ENCODE measurements at places on chromosomes 11 and 22.

- no peak for DNase-seq
These were observed 49.8 kb downstream of the MICAL2 start for GRCh38 chr11:12160231-12160630.

DNA sequence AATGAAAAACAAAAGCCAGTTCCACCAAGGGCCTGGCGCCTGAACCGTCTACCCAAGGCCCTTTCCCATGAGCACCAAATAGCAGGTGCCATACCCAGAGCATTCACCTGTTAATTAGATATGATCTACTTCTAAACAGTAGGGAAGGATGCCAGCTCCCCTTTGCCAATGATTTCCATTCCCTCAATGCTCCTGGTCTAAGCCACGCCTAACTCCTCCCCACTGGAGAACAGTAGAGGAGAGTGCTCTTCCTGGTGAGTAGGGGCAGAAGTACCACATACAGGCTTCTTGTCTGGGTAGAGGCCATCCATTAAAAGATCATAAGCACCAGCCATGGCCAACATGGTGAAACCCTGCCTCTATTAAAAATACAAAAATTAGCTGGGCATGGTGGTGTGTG, 40.7 kb downstream of the PACSIN2 start:
- no peak for DNase-seq

- DNase-seq, result no peak
These were observed 80.1 kb downstream of the C2CD3 start for GRCh38 chr11:74090701-74091100.

GRCh38 chr11:57143459-57143858, 38.3 kb upstream of the LRRC55 start:
- DNase-seq, result no peak

GRCh38 chr11:1796413-1797011, 32.8 kb upstream of the CTSD start:
- no peak for DNase-seq

DNA sequence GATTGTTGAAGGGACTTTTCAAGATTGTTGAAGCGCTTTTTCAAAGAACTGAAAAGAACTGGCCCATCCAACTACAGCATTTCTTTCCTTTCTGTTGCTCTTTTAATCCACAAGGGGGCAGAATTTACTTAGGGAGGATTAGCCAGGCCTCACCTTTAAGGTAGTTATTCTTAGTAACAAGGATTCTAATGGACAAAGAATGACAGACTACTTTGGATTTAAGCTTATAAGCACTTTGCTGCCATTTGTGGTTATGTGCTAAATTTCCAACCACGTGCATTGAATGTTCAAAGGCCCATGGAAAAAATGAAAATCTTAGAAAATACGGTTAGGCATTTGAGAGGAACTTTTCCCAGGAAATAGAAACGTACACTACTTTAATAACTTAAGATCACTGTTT, 49.5 kb upstream of the HSPA8 start:
- DNase-seq, result no peak

- no peak for DNase-seq
These were observed 13.3 kb upstream of the TNNT3 start for GRCh38 chr11:1906181-1906580.

- no peak for DNase-seq
These were observed 174.4 kb downstream of the SWAP70 start for GRCh38 chr11:9838229-9838628.

DNA sequence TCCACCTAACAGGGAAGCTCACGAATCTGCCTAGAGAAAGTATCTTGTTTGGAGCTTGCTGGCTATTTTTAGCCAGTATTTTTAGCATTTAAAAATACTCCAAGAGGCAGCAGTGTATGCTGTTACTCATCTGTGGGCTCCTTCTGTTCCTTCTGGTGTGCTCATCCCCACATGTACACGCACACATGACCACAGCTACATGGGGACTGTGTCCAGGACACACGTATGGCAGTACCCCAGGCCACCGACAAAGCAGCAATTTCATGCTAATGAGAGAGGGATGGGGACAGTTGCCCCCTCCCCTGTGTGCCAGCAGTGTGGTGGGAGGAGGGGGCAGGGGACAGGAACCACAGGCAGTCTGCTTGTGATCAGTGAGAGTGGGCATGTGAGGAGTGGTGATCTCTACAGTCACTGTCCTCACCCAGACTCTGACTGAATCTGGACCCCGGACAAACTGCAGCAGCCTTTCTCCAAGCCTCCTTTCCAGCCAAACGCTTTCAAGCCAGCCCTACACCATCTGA, 16.4 kb downstream of the USP2 start:
- DNase-seq, result no peak

GRCh38 chr11:8382436-8383053, 118.9 kb upstream of the LMO1 start:
- DNase-seq, result no peak

- no peak for DNase-seq
These were observed 19.5 kb downstream of the PANX1 start for GRCh38 chr11:94148189-94148588.

- DNase-seq, result no peak
These were observed 506.1 kb downstream of the MIAT start for GRCh38 chr22:27163162-27164137.

DNA sequence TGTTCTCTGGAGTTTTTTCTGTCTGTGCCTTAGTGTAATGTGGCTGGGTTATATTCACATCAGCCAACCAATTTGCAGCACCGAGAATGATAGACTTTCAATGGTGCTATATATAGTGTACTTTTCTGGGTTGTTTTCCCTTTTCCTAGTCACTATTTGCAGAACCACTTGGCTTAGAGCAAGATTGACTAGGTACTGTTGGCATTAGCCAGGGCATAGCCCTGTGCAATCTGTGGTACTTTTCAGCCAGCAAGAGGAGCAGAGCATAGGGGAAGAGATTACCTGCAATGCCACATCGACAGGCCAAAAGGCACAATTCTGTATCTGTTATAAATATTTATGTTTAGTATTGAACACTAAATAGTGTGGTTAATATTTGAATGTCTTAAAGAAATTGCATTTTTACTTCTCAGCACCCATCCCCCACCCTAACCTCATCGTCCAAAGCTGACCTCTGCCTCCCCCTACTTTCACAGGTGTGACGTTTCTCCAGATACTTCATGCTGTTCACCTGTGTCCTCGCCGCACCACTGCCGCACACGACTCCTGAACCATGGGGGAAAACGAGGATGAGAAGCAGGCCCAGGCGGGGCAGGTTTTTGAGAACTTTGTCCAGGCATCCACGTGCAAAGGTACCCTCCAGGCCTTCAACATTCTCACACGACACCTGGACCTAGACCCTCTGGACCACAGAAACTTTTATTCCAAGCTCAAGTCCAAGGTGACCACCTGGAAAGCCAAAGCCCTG, 51.4 kb downstream of the MICAL2 start:
- no peak for DNase-seq

- no peak for DNase-seq
These were observed at the start of gene TAGLN for GRCh38 chr11:117199053-117199915. TAGLN (plus strand) TSS chr11:117199370; CDS start chr11:117203014, 3,644 bp downstream.

DNA sequence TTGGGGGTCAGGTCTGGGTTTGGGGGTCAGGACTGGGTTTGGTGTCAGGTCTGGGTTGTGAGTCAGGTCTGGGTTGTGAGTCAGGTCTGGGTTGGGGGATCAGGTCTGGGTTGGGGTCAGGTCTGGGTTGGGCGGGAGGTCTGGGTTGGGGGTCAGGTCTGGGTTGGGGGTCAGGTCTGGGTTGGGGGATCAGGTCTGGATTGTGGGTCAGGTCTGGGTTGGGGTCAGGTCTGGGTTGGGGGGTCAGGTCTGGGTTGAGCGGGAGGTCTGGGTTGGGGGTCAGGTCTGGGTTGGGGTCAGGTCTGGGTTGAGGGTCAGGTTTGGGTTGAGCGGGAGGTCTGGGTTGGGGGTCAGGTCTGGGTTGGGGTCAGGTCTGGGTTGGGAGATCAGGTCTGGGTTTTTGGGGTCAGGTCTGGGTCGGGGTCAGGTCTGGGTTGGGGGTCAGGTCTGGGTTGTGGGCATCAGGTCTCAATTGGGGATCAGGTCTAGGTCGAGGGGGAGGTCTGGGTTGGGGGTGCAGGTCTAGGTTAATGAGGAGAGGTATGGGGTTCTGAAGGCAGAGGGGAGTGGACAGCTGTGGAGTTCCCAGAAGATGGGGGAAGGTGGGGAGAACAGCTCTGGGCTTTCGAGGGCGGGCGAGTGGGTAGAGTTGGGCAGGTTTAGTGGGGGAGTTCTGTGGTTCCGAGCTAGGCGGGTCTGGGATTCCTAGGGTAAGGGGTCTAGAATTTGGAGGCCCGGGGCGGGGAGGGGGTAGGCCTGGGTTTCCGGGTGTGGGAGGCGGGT, 629 bp downstream of the TTLL8 start:
- no peak for DNase-seq

- DNase-seq, result no peak
These were observed 31.8 kb downstream of the TPBGL start for GRCh38 chr11:75272391-75272790.

- DNase-seq, result no peak
These were observed 339.4 kb downstream of the CADM1 start for GRCh38 chr11:115164774-115165173.

- DNase-seq, result no peak
These were observed 59.3 kb downstream of the CACNA1I start for GRCh38 chr22:39629851-39630250.

GRCh38 chr22:37183432-37184379, 4.3 kb downstream of the C1QTNF6 start:
- DNase-seq, result no peak

DNA sequence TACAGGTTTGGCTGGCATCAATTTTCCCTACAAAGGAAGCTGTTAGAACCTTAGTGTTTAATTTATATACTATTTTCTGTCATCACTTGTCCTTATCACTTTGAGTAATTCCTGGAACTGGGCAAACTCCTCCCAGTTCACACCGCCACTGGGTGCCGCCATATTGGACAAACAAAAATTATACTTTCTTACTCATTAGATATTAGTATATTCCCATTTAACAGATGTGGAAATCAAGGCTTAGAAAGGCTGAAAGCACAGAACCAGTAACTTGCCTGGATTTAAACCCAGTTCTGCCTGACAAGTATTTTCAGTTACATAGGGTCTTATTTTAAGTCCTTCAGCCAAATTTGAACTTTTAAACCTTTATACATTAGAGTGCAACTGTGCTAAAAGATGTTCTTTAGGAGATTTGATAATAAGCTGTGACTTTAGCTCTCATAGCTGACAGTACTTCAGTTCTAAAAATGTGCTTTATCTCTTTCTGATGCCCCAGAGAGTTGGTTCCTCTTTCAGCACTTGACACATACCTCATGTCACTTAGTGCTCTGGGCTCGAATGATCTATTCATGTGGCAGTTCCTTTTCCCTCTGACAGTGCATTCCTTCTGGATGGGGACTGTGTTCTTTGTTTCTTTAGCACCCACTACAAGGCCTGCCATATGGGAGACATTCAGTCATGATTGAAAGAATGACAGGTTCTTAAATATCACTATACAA, 25.4 kb downstream of the COA4 start:
- no peak for DNase-seq

- DNase-seq, result no peak
These were observed 44.2 kb upstream of the MYH9 start for GRCh38 chr22:36431977-36432376.

GRCh38 chr11:95028357-95028756, 3.3 kb downstream of the KDM4E start:
- DNase-seq, result no peak

GRCh38 chr11:32430568-32431381, 4.6 kb downstream of the WT1 start:
- DNase-seq, result no peak

GRCh38 chr22:40423310-40423688, 52.9 kb downstream of the SGSM3 start:
- DNase-seq, result no peak

DNA sequence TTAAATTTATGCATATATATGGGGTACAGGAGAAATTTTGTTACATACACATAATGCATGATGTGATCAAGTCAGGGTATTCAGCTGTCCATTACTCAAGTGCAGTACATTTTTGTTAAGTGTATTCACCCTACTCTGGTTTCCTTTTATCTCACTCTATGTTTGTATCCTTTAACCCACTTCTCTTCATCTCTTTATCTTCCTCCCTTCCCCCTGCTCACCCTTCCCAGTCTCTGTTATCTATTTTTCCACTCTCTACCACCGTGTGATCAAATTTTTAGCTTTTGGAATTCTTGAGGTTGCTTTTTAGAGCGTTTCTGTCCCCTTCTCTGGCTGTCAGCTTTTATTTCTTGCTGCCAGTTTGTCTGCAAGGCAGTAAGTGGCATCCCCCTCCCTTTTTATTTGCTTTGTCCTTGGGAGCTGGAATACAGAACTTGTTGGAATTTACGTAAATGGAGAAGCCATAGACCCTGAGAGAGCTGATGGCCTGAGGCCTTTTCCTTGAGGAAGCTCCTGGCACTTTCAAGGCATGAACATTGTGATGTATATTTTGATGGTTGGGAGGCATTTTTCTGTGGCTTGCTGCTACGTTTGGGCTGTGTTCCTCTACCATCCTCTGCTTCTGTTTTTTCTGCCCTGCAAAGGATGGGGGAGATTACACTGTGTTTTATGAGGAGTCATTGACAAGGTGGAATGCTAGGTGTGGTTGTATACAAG, 148.6 kb downstream of the LDLRAD3 start:
- no peak for DNase-seq

DNA sequence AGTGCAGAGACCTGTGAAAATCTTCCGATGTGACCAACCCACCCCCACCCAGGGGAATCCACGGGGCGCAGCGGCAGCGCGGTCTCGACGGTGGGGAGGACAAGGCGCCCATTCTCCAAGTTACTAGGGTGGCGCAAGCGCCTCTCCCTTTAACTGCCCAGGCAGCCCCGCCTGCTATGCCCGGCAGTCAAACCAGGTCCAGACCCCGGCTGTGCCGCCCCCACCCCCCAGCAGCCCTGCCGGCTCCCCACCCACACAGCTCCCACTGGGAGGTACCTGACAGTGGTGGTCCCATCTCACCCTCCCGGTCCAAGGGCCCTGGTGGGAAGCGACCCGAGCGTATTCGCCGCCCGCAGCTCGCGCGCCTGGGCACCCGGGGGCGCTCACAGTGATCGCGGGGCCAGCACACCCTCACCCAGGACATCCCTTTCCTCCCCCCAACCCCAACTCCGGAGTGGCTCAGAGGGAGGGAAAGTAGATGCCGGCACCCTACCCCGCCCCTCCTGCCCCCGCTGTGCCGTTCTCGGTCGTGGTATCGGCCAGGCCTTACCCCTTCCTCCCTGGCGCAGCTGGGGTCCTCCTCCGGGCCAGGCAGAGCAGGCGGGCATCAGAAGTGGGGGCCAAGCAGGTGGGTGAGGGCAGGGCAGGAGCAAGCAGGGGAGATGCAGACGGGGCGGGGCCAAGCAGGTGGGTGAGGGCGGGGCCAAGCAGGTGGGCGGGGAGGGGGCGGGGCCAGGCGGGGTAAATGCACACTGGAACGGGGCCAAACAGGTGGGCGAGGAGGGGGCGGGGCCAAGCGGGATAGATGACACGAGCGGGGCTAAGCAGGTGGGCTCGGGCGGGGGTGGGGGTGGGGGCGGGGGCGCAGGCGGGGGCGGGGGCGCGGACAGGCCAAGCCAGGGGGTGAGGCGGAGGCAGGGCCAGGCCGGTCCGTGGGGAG, at the start of gene TRPM5:
Gene TRPM5, minus strand, starts transcription at position 634 of the 940 bp plus-strand sequence. CDS start 21,478 bp downstream, outside the sequence.
- DNase-seq, result peak; percentile 46

DNA sequence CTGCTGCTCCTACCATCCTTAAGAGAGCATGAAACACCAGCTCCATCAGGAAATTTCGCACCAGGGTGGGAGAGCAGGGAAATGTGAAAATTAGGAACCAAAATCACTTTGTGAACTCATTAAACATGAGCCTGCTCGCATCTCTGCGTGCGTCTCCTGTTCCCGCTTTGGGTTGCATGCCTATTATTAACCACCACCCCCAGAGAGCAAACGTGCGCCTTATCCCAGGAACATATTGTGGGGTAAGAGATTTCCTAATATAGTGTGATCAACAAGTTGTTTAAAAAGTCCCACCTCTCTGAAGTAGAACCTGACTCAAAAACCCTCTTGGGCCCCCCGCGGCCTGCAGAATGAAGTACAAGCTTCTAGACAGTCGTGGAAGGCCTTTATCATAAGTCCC, 115.0 kb downstream of the TENM4 start:
- no peak for DNase-seq
